ENCODE measurements at places on chromosomes 12 and 14. TPM values are rescaled to one million over a fixed set of nuclear protein-coding genes. Genes with fewer than 3 reads are reported as not detected.

Gene CKB
- 50.8 TPM for total RNA-seq

DNA sequence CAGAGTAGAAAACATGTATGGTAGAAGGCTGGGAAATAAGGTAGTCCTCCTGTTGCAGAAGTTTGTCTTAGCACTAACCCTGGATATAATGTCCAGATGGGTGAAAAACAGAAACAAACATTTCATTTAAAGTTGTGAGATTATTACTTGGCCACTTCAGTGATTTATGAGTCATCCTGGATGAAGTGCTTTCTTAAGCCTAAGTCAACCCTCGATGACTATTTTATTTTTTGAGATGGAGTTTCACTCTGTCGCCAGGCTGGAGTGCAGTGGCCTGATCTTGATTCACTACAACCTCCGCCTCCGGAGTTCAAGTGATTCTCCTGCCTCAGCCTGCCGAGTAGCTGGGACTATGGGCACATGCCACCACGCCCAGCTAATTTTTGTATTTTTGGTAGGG, 10.2 kb downstream of the DLST start:
- DNase-seq: peak; percentile 46

Gene GDF3
- not detected for total RNA-seq

GRCh38 chr12:58833853-58834252, 86.5 kb downstream of the LRIG3 start:
- peak; percentile 29 for DNase-seq

Gene SLC2A13
- 3.2 TPM for total RNA-seq

GRCh38 chr14:100100032-100100703, 34.9 kb downstream of the EVL start:
- DNase-seq: peak; percentile 29

DNA sequence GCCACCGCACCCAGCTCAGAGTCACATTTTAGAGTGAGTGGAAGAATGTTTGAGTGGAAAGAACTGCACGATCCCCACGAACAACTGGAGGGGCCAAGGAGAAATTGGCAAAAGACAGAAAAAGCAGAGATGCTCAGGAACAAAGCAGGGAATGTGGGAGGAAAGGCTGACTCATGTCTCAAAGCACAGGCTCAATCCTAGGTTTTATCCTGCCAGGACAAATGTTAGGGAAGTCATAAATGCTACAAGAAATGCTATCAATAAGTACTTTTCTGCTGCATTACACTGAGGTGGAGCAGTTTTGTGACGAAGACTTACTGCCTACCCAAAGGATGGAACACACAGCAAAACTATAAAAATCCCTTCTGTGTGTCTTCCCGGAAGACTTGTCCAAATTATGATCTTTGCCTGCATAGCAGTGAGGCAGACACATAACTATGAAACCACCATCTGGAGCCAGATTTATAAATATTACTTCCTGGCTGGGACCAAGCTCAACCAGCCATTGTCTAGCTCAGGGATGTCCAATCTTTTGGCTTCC, 26.7 kb downstream of the NIN start:
- no peak for DNase-seq

DNA sequence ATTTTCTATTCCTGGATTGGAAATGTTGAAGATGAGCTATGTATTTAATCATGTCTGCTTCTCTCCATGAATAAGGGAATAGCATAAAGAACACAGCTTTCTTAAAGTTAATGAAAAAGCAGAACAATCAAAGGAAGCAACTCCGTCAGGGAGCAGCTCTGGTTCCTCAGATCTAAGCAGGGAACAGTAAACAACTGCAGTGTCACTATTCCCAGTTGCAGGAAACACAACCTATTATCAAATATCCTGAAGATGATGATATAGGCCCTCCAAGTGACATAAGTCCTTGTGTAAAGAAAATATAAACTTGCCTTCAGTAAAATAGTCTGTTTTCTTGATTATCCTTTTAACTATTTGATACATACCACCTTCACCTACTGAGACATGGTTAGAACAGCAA, 228.1 kb downstream of the KCNC2 start:
- no peak for DNase-seq

Gene KRT71
- total RNA-seq: not detected

- DNase-seq: no peak
Measured at GRCh38 chr12:32398181-32398580, 1.2 kb upstream of the FGD4 start.

- DNase-seq: no peak
Measured at GRCh38 chr12:90473831-90474230, 481.1 kb downstream of the CCER1 start.

DNA sequence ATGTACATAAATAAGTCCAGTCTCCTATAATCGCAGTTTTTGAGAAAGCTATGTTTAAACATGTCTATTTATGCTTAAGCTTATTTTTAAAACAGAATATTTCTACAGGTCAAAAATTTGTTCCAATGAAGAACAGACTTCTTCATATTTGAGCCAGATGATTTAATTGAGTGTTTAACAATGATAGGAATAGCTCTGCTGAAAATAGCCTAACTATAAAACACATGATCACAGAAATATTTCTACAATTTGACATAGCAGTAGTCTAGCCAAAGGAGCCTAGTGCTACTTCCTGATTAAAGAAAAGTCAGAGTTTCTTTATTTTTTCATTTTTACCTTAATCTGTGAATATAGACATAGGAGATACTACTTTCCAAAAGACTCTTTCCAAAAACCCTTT, 29.4 kb downstream of the DCP1B start:
- DNase-seq: no peak

- DNase-seq: no peak
Measured at GRCh38 chr12:68977335-68977734, 44.4 kb upstream of the CPM start.

- DNase-seq: no peak
Measured at GRCh38 chr12:52354200-52354599, 13.1 kb downstream of the KRT85 start.

GRCh38 chr12:46521145-46521544, 148.6 kb upstream of the SLC38A2 start:
- DNase-seq: no peak

Gene FIGNL2
- total RNA-seq: not detected

Gene CCDC184
- total RNA-seq: not detected

- no peak for DNase-seq
Measured at GRCh38 chr14:81826081-81826480, 292.4 kb upstream of the SEL1L start.

- DNase-seq: no peak
Measured at GRCh38 chr14:89025561-89026236, 201.2 kb downstream of the TTC8 start.

Gene KRT73
- not detected for total RNA-seq

- peak; percentile 68 for DNase-seq
Measured at GRCh38 chr14:105090493-105091053, 25.3 kb upstream of the GPR132 start.

GRCh38 chr12:116009805-116010204, 267.7 kb downstream of the MED13L start:
- DNase-seq: no peak

DNA sequence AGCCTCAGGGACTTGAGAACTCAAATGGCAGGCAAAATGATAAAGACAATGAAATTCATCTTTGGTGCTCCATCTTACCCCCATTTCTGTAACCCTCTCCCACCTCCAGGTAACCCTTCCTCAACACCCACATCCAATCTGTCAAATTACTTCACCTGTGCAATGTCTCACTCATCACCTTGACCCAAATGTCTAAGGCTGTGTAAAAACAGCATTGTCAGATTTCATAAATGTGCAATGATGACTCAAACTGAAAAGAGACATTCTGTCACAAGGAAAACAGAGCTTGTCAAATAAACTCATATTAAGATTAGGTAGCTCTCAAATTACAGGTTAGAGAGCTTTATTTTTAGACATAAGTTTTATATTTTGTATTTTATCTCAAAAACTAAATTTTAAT, 19.9 kb upstream of the COCH start:
- DNase-seq: peak; percentile 58

Gene RPS6KA5
- 2.9 TPM for total RNA-seq

Gene ALDH6A1
- total RNA-seq: 22.1 TPM

DNA sequence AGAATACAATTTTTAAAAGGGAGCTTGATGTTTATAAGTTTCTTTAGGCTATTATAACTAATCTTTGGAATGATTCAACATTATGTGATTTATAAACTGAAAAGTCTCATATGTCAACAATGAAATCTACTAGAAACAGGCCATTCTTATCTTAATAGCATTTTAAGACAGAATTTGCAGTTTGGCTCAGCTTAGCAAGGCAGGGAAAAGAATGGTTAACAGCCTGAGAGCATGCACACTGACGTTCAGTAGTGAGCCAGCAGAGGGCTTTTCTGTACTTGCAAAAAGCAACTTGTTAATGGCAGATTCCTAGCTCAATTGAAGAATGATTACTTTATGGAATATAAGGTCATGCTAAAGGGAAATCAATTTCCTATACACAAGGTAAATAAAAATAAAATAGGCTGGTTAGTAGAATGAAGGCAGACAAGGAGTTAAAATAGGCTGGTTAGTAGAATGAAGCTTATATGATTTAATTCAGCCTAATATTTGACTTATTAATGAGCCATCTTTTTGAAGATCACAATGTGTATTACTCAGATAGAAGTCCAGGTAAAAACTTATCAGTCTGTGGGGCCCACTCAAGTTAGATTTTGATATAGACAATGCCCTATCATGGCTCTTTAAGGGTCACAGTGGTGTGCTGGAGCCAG, 95.9 kb downstream of the OTOGL start:
- peak; percentile 60 for DNase-seq

- DNase-seq: peak; percentile 20
Measured at GRCh38 chr14:94665121-94665520, 52.9 kb downstream of the SERPINA3 start.

Gene MUCL1
- total RNA-seq: not detected

DNA sequence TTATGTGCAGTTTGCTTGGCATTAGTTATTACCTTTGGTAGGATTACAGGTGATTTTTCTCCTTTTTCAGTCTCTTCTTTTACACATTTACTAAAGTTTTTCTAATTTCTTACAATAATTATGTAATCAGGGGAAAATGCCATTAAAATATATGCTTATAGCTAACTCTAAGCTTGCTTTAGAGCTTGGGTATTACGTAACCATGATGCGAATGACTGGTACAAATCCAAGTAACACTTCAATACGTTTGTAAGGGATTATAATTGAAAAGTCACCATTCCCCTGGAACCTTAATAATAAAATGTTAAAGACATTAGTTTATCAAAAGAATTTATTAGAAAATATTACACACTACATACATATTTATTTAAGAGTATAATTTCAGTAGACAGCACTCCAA, 71.6 kb downstream of the SCAF11 start:
- DNase-seq: no peak

Gene IL22
- total RNA-seq: not detected

Gene CMKLR1
- not detected for total RNA-seq

GRCh38 chr12:93748672-93749383, 71.7 kb downstream of the CRADD start:
- DNase-seq: no peak

GRCh38 chr14:74649167-74649566, 37.1 kb upstream of the LTBP2 start:
- no peak for DNase-seq

GRCh38 chr12:104371043-104371870, 67.7 kb downstream of the EID3 start:
- DNase-seq: peak; percentile 59

- DNase-seq: peak; percentile 99
Measured at GRCh38 chr14:103361867-103362266, 23.3 kb upstream of the MARK3 start.

DNA sequence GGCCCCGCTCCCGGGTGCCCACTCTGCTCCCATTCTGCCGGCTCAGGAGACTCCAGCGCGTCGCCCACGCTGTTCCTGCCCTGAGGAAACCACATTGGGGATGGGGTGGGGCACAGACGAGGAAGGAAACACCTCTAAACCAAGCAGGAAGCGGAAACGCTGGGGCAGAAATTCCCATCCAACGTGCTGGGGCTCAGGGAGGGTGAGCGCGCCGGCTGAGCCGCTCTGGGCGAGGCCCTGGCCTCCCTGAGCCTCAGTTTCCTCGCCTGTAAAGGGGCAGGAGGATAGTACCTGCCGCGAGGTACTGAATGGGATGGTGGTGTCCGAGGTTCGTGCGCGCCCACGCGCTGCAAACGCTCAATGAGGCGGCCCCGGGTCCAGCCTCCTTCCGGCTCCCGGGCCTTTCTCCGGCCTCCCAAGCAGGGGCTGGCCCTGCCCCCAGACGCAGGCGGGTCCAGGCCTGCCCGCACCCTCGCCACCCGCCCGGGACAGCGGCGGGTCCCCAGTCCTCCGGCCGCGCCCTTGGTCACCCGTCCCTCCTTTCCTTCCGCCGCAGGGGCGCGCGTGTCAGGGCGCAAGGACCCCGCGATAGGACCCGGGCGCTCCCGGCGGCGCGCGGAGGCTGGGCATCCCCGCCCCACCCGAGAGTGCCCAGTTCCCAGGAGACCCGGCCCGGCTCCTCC, 673 bp downstream of the BEGAIN start:
- DNase-seq: peak; percentile 65

Gene KRT4
- total RNA-seq: 66.6 TPM

GRCh38 chr14:23185063-23185462, 1.6 kb upstream of the SLC7A8 start:
- peak; percentile 59 for DNase-seq

- no peak for DNase-seq
Measured at GRCh38 chr14:98924046-98924445, 348.0 kb downstream of the BCL11B start.

DNA sequence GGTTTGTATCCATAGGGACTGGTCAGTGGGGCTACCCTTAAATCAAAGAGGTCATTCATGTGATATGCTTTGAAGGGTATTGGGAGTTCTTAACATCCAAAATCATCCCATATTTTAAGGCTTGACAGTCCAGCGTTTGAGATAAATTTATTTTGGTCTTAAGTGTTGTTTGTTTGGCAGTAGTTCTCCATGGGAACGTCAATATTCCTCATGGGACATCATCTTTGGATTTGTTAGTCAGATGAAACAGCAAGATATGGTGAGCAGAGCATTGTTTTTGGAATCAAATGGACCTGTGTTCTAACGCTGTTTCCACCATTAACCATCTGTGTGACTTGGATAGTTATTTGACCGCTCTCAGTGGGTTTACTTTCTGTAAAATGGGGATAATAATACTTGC, 45.9 kb upstream of the GSG1 start:
- no peak for DNase-seq

GRCh38 chr14:56224229-56224628, 106.0 kb downstream of the PELI2 start:
- DNase-seq: no peak

Gene PFKM
- total RNA-seq: 45.8 TPM

GRCh38 chr14:79840103-79840502, 371.2 kb downstream of the DIO2 start:
- DNase-seq: no peak

DNA sequence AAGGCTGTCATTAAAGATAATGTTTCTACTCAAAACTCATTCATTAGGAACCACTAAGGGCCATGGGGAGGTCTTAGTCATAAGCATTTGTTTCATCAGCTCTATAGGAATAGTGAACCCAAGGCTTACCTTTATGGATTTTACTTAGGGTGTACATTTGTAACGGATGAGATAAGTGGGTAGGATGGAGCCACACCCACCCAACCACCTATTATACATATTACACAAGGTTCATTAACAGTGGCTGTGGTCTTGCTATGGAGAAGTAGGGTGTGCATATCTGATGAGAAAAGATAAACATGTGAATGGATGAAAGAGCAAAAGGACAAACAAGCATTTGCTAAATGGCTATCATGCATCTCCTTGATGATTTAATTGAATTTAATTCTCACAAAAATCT, 39.6 kb upstream of the ITPR2 start:
- no peak for DNase-seq

Gene BCL11B
- total RNA-seq: 2.9 TPM

- DNase-seq: no peak
Measured at GRCh38 chr12:114981036-114981435, 297.1 kb upstream of the TBX3 start.

GRCh38 chr12:110693731-110694130, 4.8 kb upstream of the HVCN1 start:
- DNase-seq: no peak

Gene TRIP11
- total RNA-seq: 23.8 TPM

Gene SERPINA5
- not detected for total RNA-seq

Data from bronchial epithelial cell (primary cell).